ENCODE measurements at places on chromosomes 13 and 19.

- DNase-seq, result no peak
Observed at GRCh38 chr13:77031656-77032243, 4.8 kb upstream of the FBXL3 start.

DNA sequence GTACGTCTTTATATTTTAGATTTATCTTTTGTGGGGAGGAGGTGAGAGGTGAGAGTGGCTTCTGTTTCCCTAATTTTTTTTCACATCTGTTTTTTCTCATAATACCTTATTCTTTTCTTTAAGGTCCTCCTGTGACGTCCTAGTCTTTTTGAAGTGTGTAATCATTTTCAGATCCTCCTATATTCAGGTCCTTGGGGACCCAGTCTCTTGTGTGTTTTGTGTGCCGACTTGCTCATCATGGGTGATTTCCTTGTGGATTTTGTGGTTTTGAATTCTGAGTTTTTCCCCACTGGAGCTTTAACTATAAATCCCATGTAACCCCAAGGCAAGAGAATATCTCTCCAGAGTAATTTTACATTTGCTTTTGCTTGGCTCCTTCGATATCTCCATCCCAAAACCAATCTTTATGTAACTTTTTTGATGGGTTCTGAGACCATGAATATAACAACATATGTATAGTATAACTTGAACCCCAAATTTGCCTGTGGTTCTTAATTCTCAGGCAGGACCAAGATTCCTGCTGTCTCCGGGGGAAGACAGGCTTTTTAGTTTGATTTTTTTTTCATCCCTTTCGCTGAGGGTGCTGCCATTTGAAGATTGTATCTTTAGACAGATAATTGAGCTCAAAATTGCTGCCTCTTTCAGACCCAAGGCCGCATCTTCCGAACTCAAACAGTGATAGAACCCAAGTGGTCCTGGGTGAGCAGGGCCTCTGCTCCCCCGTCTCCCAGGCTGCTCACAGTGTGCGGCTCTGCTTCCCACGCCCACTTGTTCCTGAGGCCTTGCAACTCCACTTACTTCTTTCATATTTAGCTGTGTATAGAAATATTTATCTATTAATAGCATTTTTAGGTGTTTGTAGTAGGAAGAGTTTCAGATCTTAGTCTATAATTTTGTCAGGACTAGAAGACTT is 59.1 kb upstream of the GPR183 start:
- DNase-seq, result no peak

- DNase-seq, result no peak
Observed at GRCh38 chr19:49881672-49882394, 4.3 kb downstream of the TBC1D17 start.

- no peak for DNase-seq
Observed at GRCh38 chr19:46407856-46408663, 5.3 kb downstream of the CCDC8 start.

- no peak for DNase-seq
Observed at GRCh38 chr19:30752201-30752600, 380.0 kb downstream of the ZNF536 start.

DNA sequence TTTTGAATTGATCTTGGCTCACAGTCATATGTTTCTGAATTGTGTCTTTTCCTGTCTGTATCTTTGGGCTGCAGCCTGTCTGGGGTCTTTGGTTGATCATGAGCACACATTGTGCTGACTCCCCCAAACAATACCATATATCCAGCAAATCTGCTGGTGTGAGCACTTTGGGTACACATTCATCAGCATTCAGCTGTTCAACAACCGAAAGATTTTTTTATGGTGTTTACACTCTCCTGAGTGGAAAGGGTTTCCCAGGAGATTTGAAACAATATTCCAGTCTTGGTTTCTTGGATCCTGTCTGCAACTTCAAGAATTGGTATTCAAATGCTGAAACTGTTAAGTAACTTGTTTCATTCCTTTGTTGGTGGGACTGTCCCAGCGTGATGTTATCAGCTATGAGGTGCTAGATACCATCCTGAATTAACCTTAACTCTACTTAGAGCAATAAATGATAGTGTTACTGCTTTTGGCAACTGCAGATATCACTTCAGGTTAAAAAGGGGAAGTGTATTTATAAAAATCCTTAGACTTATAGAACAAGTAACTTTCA is 78.4 kb upstream of the DIAPH3 start:
- no peak for DNase-seq

DNA sequence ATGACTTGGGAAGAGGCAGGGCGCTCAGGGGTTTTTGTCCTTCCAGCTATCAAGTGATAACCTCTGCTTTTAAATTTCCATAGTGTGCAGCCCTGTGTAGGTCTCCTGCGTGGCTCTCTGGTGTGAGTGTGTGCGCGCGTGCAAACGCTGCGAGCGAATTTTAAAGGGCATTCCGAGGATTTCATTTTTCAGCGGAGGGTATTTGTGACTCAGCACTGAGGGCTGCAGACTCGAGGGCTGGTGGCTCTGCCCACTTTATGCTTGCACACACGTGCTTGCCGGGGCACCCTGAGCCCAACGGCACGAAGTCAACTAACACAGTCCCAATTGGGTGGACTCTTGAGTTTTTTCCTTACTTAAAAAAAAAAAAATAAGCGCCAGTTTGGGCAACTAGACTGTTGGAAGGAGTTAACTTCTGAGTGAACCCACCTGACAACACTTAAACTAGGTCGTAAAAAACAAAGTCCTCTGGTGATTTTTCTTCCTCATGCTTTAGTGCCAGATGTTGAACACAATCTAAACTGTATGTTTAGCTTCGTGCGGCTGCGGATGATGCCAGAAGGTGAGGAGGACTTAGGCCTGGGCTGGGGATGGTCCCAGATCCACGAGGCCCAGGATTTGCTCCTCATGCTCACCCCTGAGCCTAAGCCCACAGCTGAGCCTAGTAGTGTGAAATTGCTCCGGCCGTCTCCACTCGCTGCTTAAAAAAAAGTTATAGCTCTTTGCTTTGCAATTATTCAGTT is 2.1 kb downstream of the FGF9 start:
- no peak for DNase-seq

- no peak for DNase-seq
Observed at GRCh38 chr19:45352914-45353796, 12.6 kb downstream of the KLC3 start.

GRCh38 chr19:33377586-33378475 is 4.3 kb downstream of the CEBPG start:
- no peak for DNase-seq

DNA sequence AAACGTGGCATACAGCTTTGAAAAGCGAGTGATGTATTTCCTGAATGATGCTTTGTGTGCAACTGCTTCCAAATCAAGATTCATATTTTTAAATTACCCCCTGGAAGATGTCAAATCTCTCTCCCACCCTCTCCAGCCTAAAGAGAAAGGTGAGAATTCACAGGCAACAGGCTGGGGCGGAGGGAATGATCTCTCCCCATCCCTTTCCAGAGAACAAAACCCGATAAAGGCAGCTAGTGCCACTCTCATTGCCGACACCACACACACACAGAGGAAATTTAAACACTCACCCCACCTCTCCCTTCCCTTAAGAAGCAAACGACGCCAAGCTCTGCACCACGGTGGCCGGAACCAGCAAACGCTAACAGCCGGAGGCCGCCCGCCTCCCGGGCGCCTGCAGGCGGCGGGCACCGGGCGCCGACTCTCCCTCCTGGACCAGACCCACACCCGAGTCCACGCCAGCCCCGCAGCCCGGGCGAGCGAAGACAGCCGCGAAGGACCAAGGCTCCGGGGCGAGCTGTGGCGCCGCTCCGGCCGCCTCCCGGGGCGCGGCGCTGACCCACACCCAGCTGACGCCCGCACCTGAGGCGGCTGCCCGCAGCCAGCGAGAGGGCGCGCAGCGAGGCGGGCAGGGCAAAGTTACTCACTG is 477 bp downstream of the LNX2 start:
- DNase-seq, result no peak

DNA sequence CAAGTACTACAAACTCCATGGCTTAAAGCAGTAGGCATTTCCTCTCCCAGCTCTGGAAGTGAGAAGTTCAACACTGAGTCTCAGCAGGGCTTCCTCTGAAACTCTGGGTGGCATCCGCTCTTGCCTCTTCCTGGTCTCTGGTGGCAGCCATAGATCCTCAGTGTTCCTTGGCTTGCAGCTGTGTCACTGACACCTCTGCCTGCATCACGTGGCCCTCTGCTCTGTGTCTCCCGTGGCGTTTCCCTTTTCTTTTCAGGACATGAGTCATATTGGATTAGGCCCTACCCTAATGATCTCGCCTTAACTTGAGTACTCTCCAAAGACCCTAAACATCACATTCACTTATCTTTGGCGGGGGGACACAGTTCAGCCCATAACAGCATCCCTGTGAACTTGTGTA is 466.7 kb downstream of the MYO16 start:
- DNase-seq, result no peak

- DNase-seq, result no peak
Observed at GRCh38 chr13:41925014-41925413, 35.9 kb downstream of the VWA8 start.

- DNase-seq, result no peak
Observed at GRCh38 chr19:51365965-51366388, at the start of gene ETFB. Gene ETFB, minus strand, starts transcription at chr19:51366388. Its CDS starts 62 bp downstream, at chr19:51366326.
